Activated CD4-positive, alpha-beta T cell treated with anti-CD3 and anti-CD28 coated beads for 24 hours (primary cell): ENCODE measurements at places on chromosomes 16 and 17.

GRCh38 chr17:80365001-80365965 is 49.7 kb upstream of the ENDOV start:
- no peak for DNase-seq

DNA sequence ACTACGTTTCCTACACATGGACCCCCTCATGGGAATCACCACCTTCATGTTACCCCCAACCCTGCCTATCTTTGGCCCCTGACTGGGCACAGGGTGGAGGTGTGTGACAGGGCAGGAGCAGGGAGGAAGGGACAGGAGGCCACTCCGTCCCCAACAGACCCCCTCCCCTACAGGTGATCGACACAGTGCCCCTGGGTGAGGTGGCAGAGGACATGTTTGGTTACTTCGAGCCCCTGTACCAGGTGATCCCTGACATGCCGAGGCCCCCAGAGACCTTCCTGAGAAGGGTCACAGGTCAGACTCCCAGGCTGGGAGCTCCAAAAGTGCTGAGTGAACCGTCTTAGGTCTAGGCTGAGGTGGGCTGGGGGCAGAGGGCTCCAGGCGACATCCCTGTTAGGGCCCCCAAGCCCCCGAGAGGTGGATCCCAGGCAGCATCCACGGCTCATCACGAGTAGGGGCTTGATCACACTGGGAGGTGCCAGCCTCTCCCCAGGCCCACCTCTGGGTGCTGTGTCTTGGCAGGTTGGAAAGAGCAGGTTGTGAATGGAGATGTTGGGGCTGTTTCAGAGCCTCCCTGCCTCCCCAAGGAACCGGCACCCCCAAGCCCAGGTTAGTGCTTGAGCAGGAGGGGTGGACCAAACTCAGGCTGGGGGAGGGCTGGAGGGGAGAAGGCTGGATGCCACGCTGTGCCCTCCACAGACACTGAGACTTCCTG is 1.5 kb downstream of the ACBD4 start:
- no peak for DNase-seq

DNA sequence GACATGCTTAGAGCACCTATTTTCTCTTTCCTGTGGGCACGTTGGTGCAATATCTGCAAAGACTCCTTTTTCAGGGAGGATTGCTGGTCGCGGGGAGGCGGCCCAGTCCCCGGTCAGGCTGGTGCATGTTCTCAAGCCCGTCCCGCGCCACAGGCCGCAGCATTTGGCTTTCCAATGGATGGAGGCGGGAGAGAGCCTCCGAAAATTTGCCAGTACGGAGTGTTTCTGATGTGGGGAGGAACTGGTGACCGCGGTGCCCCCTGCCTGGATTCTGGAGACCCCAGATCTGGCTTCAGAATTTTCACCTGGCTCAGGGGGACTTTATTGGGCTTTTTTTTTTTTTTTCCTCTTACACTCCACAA is 2.3 kb downstream of the CMIP start:
- DNase-seq, result no peak

GRCh38 chr16:52748741-52749140 is 201.8 kb upstream of the TOX3 start:
- no peak for DNase-seq

GRCh38 chr16:89909777-89910716 is 8.6 kb upstream of the MC1R start:
- peak; percentile 54 for DNase-seq

DNA sequence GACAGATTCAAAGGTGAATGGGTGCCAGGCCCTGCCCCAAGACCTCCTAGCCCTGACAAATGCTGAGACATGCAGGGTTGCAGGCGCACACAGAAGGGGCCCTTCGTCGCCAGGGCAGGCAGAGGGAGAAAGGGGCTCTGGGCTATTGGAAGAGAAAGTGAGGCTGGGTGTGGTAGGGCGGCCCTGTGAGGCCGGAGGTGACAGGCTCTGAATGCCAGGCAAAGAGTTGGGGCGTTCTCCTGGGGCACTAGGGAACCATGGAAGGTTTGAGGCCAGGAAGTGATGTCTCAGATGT is 26.4 kb upstream of the NXPH3 start:
- no peak for DNase-seq

- no peak for DNase-seq
Observed at GRCh38 chr16:12628536-12628935, 175.2 kb downstream of the CPPED1 start.

DNA sequence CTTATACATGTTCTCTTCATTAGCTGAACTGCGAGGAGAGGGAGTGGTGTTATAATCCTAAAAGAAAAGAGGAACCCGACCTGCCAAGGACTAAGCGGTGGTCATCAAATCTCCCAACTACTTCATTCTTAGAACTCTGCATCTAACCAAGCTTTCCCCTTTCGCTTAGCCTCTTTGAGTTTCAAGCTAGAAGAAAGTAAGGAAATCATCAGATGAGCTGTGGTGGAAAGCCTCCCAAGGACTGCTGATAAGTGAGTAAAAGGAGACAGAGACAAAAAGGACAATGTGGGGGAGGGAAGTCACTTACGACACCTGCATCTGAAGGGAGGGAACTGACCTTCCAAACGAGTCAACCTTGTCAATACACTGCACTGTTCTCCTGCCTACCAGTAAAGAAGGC is 121.3 kb downstream of the TRIM37 start:
- DNase-seq, result no peak

DNA sequence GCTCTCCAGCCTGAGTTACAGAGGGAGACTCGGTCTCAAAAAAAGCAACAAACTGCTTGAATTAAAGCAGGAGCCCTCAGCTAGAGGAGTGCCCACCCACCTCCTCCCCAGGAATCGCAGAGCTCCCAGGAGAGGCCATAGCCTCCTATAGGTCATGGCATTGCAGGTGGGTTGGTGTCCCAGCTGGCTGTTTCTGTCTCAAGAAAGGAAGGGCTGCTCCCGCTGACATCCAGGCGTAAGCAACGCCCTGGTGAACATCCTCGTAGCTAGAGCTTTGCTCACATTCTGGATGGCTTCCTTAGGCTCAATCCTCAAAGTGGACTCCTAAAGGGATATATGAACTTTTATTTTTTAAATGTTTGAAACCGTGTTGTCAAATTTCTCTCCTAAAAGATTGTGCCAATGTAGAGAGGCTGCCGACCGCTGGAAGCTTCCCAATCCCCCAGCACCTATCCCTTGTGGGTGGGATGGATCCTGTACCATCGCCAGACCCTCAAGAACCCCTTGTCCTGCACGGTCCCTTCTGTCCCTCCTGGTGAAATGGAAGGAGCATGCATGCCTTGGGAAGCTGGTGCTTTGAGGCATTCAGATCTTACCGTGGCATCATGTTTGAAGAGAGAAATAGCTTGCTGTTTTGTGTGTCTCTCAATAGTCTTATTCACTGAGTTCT is 5.9 kb downstream of the NLRC5 start:
- DNase-seq, result no peak

DNA sequence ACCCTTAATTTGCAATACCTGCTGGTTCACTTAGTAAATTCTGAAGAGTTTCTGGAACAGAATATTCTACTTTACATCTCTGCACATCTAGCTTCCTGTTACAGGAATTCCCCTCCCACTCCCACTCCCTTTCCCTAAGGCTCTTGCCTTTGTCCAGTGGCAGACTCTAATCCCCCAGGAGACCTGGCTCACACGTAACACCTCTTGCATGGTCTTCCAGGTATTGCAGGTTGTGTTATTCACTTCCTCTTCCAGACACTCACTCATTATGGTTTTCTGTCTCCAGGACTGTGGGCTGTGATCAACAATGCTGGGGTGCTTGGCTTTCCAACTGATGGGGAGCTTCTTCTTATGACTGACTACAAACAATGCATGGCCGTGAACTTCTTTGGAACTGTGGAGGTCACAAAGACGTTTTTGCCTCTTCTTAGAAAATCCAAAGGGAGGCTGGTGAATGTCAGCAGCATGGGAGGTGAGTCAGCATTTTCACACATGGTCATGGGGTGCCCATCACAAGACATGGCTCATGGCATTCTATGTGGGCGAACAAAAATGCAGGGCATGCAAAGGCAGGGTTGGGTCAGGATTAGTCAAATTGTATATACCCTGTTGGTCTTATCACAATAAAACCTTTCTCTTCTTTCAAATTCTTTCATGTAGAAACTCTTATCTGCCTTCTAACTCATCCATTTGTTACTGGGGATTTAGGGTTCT is 35.8 kb downstream of the HSD17B2 start:
- DNase-seq, result no peak

- no peak for DNase-seq
Observed at GRCh38 chr17:78910497-78911284, 7.7 kb upstream of the CEP295NL start.

DNA sequence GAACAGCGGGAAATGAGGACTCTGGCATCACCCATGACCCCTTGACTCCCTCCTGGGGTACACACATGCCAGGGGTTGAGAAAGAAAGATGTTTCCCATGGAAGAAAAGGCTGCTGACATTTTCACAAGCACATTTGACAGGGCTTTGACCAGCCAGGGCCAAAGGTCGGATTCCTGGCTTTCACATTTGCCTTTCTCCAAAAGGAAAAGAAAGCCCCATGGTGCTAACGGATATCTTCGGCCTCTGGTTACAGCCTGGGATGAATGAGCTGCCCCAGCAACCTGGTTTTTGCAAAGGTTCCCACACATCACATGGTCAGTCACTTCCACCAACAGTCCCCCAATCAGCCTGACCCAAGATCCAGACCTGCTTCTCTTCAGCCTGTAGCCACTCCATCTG is 478.2 kb upstream of the CDH11 start:
- DNase-seq, result no peak

DNA sequence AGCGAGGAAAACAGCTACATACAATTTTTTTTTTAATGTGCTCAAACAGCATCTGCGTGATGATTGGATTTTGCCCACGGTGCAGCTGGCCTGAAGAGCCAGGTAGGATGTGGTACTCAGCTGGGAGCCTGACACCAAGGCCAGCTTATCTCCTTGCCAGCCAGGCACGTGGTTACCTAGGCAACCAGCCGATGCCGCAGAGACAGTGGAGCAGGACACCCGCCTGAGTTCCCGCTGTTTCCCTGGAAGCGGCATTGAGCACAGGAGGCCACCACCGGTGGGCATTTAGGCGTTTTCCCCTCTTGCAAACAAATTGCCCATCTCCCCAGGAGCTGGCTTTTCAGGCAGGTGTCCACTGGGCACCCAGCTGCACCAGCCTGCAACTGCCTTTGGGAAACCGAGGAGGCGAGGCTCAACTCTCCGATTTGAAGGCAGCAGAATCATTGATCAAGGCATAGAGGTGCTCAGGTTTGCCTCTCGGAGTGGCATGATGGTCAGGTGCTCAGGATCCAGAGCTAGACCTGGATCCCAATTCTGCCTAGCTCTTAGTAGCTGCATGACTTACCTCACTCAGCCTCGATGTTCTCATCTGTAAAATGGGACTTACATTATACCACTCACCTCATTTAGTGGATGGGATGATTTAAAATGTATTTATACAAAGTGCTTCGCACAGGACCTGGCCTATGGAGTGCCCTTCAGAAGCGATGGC is 137.5 kb upstream of the PLCG2 start:
- DNase-seq, result no peak

- DNase-seq, result no peak
Observed at GRCh38 chr16:28301154-28301553, 8.8 kb downstream of the SBK1 start.

GRCh38 chr17:61986898-61987297 is 59.1 kb upstream of the INTS2 start:
- no peak for DNase-seq

DNA sequence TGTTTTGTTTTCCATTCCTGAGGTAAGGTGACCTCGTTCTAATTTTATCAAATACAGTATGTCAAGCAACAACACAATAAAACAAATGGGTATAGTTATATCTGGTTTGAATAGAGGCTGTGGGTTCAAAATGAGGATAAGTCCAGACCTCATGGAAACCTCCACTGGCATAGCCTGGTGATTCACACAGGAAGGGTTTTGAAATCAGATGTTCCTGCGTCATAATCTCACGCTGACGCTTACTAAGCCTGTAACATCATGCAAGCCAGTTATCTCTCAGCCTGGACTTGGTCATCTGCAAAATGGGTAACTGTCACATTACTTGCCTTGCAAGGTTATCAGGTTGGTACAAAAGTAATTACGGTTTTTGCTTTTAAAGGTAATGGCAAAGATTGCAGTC is 1056.3 kb upstream of the EEF2KMT start:
- DNase-seq, result no peak

GRCh38 chr16:4273858-4274311 is 1.1 kb upstream of the TFAP4 start:
- peak; percentile 41 for DNase-seq

- no peak for DNase-seq
Observed at GRCh38 chr17:8955021-8955959, 10.2 kb downstream of the PIK3R5 start.

DNA sequence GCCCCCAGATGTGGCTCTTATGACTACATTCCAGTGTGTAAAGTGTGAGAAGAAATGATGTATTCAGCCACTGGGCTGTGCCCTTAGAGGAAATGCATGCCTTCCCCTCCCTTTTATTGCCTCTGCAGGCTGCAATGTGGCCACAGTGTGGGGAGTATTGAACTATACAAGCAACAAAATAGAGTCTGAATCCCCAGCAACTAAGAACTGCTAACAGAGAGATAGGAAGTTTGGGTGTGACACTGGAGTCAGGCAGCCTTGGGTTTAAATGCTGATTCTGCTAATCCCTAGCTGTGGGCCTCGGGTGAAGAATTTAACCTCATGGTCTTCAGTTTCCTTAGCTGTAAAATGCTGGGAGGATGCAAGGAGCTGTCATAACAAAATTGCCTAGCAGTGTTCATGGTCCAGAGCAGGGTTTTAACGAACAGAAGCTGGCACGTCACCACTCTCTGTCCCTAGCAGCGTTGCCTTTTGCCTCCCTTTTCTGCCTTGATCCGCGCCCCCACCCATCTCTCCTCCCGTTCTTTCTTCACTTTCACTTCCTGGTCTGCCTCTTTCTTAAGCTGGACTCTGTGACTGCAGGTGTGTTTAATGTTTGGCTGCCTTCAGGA is 50.3 kb downstream of the KPNA2 start:
- no peak for DNase-seq

- no peak for DNase-seq
Observed at GRCh38 chr17:68314916-68315535, 23.7 kb downstream of the ARSG start.

DNA sequence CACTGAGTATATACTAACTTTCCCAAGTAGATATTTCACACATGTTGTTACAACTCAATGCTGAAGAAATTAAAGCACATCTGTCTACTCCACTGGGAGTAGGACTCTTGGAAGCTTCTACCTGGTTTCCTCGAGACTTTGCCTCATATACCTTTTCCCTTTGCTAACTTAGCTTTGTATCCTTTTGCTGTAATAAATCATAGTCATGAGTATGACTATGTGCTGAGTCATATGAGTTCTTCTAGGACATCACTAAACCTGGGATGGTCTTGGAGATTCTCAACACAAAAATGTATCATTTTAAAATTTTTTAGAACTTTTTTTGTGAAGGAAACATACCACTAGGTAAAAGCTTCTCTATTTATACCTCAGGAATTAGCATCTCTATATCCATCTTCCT is 39.8 kb downstream of the ABCA5 start:
- no peak for DNase-seq

DNA sequence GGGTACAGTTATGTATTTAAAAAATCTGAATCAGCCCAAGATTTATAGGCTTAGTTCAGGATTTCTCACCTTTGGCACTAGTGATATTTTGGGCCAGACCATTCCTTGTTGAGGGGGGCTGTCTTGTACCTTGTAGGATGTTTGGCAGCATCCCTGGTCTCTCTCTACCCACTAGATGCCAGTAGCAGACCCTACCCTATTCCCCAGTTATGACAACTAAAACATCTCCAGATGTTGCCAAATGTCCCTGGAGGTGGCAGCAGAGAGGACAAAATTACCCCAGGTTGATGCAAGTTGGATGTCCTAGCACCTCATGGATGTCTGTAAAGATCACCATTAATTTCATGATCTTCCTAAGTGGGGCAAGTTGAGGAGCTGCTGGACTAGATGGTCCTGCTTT is 45.8 kb downstream of the SYT17 start:
- no peak for DNase-seq
